ENCODE measurements at places on chromosomes 5 and 9.
A peak's percentile ranks its signal among the peaks of the same experiment; 100 is the strongest.

- DNase-seq, result no peak
Observed at GRCh38 chr5:43115968-43116367, 4.7 kb upstream of the ZNF131 start.

GRCh38 chr9:31119890-31120454 is 1264.5 kb upstream of the ACO1 start:
- DNase-seq, result peak; percentile 45

DNA sequence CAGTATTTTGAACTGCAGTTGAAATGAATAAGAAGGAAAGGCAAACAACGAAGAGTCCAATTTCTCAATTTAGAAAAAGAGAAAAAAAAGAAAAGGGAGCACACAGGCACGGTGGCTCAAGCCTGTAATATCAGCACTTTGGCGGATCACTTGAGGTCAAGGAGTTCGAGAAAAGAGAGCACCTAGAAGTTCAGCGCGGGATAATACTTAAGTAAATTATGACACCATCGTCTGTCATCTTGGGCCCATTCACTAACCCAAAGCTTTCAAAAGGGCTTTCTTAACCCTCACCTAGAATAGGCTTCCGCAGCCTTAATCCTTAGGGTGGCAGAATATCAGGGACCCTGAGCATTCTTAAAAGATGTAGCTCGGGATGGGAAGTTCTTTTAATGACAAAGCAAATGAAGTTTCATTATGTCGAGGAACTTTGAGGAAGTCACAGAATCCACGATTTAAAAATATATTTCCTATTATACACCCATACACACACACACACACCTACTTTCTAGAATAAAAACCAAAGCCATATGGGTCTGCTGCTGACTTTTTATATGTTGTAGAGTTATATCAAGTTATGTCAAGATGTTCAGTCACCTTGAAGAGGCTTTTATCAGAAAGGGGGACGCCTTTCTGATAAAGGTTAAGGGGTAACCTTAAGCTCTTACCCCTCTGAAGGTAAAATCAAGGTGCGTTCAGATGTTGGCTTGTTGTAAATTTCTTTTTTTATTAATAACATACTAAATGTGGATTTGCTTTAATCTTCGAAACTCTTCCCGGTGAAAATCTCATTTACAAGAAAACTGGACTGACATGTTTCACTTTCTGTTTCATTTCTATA is 602 bp upstream of the CD274 start:
- peak; percentile 24 for DNase-seq

DNA sequence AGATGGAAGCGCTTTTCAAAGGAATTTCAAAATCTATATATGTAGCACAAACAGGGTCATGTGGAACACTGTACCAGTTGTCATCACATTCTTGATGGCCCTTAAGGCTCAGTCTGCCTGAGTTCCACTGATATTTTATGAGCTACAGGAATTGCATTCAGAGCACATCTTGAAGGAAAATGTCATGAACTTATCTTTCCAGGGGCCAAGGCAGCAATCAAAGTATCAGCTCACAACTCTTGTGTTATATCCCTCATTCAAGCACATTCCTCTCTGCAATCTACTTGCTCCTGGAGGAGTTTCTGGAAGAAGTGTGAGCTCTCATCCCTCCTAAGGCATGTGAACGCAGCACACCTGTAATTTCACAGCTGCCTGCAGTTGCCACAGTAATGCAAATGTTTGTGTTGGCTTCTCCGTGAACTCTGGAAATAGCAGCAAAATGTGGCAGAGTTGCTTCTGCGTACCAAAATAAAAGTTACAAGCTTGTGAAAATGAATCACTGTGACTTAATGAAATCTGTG is 89.7 kb upstream of the EQTN start:
- DNase-seq, result no peak

DNA sequence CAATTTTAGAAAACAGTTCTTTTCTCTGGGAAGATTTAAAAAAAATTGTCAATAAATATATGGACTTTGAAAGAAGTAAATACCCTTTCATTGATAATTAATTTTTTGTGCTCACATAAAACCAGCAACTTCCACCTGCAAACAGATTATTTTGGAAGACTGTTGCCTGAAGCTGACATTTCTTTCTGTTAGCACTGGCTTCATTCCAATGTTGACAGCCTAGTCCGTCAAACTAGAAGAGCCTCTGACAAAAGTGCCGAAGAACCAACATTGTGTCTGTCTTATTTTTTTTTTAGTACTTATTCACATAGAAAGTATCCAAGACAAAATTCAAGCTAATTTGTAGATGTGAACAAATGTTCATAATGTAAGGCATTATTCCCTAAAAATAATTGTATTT is 108.6 kb upstream of the TMEM161B start:
- DNase-seq, result no peak

- DNase-seq, result no peak
Observed at GRCh38 chr5:74390822-74391221, 249.7 kb downstream of the ENC1 start.

DNA sequence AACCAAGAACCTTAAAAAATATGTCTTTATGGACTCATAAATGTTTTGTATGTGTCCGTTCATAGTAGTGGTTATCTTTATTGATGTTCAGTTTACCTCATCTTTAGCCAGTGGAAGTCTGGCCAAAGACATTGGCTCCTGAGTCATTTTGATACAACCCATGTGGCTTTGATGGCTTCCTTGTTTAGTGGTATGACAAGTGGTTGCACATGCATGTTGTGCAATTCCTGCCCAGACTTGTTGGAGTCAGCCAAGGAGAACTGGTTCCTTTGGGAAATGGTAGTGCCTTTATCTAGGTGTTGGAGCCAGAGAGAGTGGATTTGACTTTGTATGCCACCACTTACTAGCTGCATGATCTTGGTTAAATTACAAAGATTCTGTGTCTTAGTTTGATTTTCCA is 94.3 kb downstream of the RPS23 start:
- DNase-seq, result peak; percentile 59

GRCh38 chr9:134704498-134704897 is 62.9 kb downstream of the COL5A1 start:
- DNase-seq, result no peak

DNA sequence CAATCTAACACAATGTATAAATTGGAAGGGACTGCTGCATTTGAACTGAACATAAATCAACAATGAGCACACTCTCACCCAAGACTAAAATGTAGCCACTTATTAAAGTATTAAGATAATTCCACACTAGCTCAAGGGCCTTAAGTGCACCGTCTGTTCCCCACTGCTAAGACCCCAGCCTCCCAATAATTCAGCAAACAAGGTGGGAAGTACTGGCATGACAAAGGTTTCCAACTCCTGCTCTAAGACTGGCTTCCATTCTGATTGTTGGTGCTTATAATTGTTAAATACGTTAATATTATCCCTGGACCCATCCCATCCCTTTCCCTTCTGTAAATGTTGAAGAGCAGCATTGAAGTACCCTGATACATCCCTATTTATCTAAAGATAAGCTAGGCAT is 636.7 kb downstream of the NR2F1-AS1 start:
- DNase-seq, result no peak

DNA sequence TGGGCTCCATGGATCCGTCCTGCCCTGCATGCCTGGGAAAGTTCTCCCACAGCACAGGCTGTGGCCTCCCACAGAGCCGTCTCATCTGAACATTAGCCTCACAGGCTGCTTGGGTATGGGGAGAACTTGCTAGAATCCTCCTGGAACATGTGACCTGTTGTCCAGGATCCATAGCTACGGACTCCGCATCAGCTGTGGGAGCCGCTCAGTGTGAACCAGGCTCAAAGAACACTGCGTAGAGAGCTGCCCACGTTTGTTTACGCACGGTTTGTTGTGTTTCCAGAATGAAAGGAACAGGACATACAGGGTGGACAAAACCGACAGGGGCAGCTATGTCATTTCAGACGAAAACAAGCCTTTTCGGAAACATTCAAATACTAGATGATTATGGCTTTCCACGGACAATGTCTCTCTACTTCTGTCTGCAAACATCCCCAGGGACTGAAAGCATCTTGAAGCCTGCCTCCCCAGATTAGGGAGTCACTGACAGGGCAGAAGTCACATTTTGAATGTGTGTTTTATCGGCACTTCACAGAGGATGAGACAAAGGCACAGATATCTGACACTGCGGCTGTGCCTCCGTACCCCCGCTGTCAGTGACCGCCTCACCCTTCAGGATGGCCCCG is 390.3 kb downstream of the GADD45G start:
- no peak for DNase-seq

GRCh38 chr5:177025101-177025601 is 2.7 kb downstream of the ZNF346 start:
- no peak for DNase-seq

GRCh38 chr5:140018096-140018481 is 25.0 kb downstream of the NRG2 start:
- DNase-seq, result no peak

- no peak for DNase-seq
Observed at GRCh38 chr5:58019614-58020013, 440.3 kb downstream of the PLK2 start.

DNA sequence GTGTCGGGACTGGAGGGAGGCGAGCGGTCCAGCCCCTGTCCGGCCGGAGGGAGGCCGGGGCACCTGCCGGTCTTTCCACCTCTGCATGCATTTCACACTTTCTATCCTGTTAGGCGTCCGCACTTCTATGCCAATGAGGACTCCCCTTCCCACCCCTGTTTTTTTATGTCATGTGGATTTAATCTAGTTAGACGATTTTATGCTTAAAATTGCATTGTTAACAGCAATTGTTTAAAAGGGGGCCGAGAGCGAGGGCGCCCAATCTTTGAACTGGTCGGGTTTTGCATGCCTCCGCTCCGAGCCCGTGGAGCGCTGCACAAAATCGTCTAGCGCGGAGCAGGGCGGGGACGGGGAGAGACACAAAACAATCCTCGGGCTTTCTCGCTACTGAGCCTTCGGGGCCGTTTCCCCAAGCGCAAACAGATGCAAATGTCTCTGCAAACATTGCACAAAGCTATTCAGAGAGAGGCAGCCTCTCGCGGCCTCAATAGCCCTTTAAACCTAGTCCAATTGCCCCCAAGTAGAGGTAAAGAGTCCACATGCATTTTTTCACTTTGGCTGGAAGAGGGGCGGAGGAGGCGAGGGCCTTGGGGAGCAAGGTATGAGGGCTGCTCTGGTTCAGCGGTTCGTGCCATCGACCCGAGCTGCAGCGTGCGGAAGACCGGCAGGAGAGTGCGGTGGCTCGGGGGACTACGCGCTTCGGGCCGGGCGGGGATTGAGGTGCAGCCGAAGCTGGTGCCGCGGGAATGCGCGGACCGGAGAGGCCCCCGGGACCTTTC is 37.5 kb upstream of the TIFAB start:
- no peak for DNase-seq

GRCh38 chr9:119369680-119370366 is 588 bp upstream of the BRINP1 start:
- no peak for DNase-seq

All from suppressor macrophage (primary cell).